ENCODE measurements at places on chromosomes 11 and 22.

- no peak for DNase-seq
Measured at GRCh38 chr11:1160231-1161101, 2.7 kb downstream of the MUC5AC start.

DNA sequence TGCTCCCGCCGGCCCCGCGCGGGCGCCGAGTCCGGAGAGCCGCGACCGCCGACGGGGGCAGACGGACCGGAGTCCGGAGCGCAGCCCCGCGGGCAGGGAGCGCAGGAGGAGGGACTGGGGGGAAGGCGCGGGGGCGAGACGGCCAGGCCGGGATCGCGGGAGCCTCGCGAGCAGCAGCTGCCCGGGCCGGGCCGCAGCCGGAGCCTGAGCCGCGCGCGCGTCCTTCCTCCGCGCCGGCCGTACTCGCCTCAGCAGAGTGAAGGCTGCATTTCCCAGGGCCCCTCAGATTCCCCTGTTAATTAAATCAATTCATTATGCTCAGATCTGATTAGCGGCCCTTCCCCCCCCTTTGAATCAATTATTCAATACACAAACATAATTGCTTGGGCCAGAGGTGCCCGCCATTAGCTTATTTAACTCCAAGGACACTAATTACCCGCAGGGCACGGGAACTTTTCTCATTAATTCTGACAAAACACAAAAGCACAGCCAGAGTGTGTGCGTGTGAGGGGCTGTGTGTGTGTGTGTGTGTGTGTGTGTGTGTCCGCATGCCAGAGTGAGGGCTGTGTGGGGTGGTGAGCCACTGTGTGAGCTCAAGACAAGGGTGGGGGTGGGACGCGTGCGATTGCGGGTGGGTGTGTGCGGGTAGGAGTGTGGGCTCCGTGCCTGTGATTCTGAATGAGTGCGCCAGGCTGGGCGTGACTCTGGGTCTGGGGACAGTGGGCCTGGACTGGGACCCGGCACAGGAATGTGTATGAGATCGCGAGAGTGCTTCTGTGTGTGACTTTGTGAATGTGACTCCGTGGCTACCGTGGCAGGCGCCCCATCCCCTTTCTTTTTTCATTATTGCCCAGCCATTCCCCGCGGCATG, 5.1 kb upstream of the LMO1 start:
- no peak for DNase-seq

GRCh38 chr11:10908215-10908951, 50.5 kb upstream of the ZBED5 start:
- no peak for DNase-seq

GRCh38 chr22:36806835-36807234, 10.0 kb downstream of the PVALB start:
- DNase-seq, result no peak

- no peak for DNase-seq
Measured at GRCh38 chr11:119509282-119509841, 86.4 kb upstream of the THY1 start.

- no peak for DNase-seq
Measured at GRCh38 chr11:61138935-61139334, 22.3 kb downstream of the VPS37C start.

Data from iPS DF 6.9 (cell line).